ENCODE measurements at places on chromosomes 3 and 15.

GRCh38 chr3:16373341-16373946 is 108.4 kb downstream of the OXNAD1 start:
- DNase-seq, result no peak

DNA sequence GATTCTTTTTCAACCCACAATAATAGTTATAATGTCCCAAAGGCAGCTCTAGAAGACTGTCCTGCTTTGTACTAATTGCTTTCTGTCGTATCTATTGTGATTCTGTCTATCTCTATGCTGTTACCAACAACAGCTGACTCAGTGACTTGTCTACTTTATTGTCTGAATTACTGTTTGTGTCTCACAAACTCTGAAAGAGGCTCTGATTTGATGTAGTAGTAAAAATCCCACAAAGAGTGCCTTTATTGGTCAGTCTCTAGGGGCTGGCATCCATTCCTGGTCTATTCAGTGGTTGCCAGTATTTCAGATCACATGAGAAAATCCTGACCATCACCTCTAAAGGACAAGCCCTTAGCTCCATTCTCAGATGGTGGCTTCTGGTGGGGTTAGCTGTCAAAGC is 254.2 kb downstream of the NSUN3 start:
- no peak for DNase-seq

GRCh38 chr3:160486459-160486869 is 36.9 kb upstream of the TRIM59 start:
- no peak for DNase-seq

GRCh38 chr3:63964681-63965485 is 52.7 kb upstream of the SCAANT1 start:
- no peak for DNase-seq

- no peak for DNase-seq
These were observed 20.1 kb downstream of the TXNRD3 start for GRCh38 chr3:126634803-126635202.

DNA sequence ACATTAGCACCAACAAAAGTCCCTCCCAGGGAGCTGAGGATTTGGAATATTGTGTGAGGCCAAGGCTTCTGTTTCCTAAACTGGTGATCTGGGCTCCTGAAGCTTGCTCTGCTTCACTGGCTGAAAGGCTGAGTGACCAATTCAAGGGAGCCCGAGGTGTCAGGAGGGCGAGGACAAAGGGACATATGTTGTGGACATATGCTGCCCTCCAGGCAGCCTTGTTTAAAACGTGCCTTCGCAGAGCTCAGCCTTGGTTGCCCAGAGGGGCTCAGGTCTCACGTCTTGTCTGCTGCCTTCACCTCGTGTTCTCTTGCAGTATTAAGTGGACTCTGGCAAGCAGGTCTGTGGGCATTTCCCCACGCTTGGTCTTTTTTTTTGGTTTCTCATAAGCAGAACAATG is 7.0 kb downstream of the SLCO3A1 start:
- no peak for DNase-seq

GRCh38 chr3:4827767-4828166 is 151.5 kb upstream of the BHLHE40 start:
- no peak for DNase-seq

DNA sequence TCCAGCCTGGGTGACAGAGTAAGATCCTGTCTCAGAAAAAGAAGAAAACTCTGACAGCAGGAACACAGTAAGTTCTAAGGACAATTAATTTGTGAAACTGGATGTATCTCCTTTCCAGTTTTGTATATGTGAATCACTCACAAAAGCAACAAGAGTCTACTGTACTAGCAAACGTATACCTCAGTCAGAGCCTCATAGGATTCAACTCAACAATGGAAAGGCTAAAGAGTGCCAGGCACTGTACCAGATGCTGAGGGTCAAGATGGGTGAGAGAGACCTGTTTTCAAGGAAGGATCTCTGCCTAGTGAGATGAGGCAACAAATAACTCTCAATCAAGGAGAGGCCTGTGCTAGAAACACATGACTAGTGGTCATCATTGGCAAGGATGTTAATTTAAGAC is 14.9 kb downstream of the TBL1XR1 start:
- no peak for DNase-seq

- DNase-seq, result no peak
These were observed 123.3 kb upstream of the RASGRP1 start for GRCh38 chr15:38687775-38688495.

GRCh38 chr15:86197770-86198169 is 118.1 kb downstream of the AGBL1 start:
- DNase-seq, result no peak

DNA sequence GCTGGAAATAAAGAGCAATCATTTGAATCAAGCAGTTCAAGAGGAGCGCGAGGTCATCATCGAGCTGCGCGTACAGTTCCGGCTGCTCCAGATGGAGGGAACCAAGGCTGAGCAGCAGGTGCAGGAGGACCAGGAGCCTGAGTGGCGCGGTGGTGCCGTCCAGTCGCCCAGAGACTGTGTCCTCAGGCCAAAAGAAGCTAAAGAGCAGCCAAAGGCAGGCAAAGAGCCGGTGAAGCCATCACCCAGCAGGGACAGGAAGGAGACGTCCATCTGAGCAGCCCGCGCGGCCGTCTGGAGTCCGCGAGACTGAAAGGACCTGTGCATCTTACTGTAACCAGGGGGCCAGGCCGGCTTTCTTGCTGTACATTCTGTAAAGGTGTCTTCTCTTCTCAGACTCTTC is 277.2 kb upstream of the TTC14 start:
- no peak for DNase-seq

- DNase-seq, result no peak
These were observed 24.6 kb upstream of the NFKBIZ start for GRCh38 chr3:101824702-101825101.
